ENCODE measurements at places on chromosomes 5 and 9.

GRCh38 chr5:39863926-39864552 lies 439.3 kb upstream of the DAB2 start:
- DNase-seq = no peak

DNA sequence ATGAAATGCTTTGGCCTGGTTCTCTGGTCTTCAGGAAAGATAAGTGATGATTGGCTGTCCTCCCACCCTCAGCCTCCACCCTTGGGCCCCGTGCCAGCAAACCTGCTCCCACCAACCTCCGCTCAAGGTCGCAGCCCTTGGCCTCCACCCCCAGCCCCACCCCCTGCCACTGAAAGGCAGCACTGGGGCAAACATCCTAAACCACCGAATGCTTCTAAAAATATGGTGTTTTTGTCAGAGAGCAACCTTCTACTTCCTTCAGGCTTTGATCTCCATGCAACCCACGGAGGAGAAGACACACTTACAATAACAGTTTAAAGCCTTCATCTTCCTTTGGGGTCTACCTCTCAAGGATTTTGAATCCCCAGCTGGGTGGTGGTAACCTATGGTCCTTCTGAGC lies 24.0 kb upstream of the TCF7 start:
- DNase-seq = no peak

GRCh38 chr9:129608561-129609481 lies 12.1 kb downstream of the C9orf50 start:
- no peak for DNase-seq

DNA sequence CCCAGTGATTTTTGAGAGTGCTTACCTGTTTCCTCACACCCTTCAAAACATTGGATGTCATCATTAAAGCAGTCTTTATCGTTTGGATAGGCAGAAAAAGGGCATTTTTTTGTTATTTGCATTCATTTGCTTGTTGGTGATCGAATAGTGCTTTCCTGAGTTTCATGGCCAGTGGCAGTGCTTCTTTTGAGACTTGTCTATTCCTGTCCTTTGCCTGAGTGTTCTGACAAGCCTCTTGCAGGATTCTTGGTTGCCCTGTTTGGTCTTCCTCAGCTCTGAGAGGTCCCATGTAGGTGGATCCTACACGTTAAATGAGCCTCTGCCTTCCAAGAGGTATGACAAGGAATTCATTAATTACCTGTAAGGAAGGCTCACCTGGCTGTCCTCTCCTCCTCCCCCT lies 52.8 kb downstream of the DAB2IP start:
- DNase-seq = no peak

GRCh38 chr9:130997925-130998596 lies 10.9 kb upstream of the LAMC3 start:
- DNase-seq = no peak

- no peak for DNase-seq
Observed at GRCh38 chr9:74742792-74743730, 144.7 kb downstream of the TRPM6 start.

Measured in T follicular helper cell (primary cell).